ENCODE measurements at places on chromosomes 3 and 15.

DNA sequence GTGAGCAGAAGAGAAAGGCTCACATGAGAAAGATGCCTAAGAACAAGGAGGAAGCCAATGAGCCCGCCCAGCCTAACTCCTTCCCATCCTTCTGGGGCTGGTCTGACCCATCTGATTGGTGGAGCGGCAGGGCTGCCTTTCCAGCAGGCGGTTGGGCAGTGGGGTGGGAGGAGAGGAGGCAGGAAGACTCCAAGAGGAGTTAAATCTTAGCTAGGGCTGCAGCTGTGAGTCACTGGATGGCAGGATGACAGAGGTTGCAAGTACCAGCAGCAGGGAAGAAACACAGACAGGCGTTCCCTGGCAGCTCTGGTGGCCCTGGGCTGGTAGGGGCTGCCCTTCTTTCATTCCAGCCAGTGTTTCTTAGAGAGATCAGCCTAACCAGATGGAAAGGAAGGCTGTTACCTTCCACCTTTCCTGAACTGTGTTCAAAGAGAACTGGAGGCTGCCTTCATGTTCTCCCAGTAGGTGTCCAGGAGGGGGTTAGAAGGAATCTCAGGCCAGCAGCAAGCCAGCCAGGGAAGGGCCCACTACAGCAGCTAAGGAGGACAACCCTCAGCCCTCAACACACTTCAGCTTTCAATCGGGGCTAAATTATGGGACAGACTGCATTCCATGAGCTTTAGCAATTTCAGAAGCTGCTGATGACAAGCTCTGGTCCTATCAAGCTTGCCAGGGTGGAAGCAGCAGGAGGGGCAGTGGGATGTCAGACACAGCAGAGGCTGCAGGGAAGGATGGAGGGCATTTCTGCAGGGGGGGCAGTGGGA is 50.3 kb downstream of the CHSY1 start:
- DNase-seq: peak; percentile 73

DNA sequence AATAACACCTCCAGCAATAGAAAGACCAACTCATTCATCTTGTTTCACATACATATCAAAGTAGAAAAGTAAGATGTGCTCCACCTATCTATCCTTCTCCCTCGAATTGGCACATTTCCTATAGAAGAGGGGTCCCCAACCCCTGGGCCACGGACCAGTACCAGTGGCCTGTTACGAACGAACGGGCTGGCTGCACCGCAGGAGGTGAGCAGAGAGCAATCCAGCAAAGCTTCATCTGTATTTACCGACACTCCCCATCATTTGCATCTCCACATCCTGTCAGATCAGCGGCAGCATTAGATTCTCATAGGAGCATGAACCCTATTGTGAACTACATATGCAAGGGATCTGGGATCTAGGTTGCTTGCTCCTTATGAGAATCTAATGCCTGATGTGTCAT is 95.0 kb upstream of the CGNL1 start:
- no peak for DNase-seq

DNA sequence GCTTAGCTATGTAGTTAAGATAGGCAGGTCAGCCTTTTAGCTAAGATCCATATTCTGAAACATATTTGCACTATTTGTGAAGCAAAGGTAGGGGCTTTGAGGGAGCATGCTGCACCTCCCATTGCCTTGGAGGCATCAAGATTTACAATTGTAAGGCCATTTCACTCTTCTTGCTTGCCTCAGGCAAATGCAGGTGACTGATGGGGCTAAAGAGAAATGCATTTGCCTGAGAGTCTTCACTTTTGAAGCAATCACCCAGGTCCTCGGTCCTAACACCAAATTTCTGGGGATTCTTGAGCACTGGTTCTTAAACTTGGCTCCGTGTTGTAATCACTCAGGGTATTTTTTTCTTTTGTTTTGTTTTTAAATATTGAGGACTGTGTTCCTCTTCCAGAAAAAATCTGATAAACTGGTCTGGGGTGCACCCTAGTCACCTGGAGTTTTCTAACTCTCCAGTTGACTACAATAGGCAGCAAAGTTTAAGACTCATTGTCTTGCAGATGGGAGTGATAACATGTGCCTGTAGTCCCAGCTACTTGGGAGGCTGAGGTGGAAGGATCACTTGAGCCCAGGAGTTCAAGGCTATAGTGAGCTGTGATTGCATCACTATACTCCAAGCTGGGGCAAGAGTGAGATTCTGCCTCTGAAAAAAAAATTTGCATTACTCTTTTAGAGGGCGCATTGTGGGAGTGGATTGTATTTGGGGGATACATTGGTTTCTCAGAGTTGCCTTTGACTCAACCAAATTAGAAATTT is 68.1 kb downstream of the EOMES start:
- DNase-seq: no peak

GRCh38 chr3:14452740-14453710 is 50.6 kb downstream of the SLC6A6 start:
- no peak for DNase-seq

- no peak for DNase-seq
Measured at GRCh38 chr15:52094811-52095584, 17.6 kb downstream of the BCL2L10 start.

- DNase-seq: no peak
Measured at GRCh38 chr15:39269821-39270220, 311.1 kb upstream of the THBS1 start.

- DNase-seq: no peak
Measured at GRCh38 chr3:153330901-153331300, 168.9 kb downstream of the RAP2B start.

DNA sequence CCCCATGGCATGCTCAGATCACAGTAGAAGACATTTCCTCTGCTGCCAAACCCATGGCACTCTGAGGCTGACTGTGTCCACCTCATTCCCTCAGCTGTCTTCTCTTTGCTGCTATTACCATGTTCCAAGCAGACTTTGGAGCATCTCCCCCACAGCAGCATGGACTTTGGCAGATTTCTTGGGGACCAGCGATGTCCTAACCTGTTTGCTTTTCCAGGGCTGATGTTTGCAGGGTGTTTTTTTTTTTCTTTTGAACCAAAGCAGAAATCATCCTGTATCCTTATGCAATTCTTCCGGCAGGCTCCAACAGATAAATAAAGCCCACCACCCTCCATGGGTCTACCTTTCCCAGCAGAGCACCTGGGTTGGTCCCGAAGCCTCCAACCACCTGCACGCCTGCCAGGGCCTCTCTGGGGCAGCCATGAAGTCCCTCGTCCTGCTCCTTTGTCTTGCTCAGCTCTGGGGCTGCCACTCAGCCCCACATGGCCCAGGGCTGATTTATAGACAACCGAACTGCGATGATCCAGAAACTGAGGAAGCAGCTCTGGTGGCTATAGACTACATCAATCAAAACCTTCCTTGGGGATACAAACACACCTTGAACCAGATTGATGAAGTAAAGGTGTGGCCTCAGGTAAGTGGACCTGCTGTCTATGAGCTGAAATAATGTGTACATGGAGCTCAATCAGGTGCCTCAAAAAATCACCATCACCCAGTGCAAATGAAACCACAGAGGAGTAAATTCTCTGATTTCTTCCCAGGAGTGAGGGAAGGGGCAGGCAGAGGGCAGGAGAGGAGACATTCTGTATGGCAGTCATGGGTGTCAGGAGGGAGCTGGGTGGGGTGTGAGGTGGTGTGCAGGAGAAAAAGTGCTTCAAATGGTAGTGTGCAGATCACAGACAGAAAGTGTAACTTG is at the start of gene AHSG:
AHSG (plus strand) TSS at position 340 of the 916 bp plus-strand sequence; CDS start at position 422, 82 bp downstream.
- no peak for DNase-seq

DNA sequence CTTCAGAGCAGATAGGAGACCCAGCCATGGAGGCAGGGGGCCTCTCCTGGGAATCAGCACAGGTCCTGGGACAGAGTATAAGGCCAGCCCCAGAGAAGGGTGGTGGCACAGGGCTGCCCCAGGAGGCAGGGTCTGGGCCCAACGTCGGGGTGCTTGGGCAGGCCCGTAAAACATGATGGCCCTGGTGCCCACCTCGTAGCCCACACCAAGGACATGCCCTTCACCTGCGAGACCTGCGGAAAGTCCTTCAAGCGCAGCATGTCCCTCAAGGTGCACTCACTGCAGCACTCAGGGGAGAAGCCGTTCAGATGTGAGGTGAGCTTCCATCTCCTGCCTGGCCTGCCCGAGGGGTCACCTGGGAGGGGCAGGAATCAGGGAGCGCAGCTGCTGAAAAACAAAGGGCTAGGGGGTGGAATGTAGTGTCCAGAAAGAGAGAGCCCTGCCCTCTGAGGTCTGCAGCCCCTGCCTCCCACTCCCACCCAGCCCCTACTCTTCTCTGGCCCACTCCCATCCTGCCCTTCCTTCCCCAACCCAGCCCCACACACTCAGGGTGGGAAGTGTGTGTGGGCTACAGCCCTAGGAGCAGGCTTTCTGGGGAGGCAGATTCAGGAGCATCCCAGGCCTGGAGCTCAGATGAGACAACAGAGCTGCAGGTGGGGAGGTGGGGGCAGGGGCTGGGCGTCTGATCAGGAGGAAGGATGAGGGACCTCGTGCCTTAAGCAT is 9.5 kb downstream of the ZBTB47 start:
- DNase-seq: no peak

DNA sequence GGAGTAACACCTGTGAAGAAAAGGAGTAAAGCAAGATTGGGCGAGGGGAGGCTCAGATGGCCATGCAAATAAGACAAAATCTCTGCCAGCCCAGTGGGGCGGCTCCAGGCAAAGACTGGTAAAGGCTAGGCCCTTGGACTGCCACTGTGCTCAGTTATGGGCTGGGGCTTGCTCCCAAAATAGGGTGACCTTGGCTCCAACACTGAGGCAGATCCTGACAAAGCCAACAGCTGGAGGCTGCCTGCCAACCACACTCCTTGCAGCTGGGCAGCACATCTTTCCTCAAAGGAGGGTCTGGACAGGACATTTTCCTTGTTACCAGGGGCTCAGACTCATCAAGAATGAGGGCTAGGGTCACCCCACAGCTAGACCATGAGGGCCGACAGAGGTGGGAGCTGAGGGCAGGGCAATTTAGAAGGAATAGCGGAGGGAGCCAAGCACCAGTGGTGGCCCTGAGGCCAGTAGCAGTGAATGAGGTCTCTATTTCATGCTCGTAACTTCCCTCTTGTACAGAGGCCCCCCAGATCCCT is 86.1 kb downstream of the CHRD start:
- no peak for DNase-seq

DNA sequence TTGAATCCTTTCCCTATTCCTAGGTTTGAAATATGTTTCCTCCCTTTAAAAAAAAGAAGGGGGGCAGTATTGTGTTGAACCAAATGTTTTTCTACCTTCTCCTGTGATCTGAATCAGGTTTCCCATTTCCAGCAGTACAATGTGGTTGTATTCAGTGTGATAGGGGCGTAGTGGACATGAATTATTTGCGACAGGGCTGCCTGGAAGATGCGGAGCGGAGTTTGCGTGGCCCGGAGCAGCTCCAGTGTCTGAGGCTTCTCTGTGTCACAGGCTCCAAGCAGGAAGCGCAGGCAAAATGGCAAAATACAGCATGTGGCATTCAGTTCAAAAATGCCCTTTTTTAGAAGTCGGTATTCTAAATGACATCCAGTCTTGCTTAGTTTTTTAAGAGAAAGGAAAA is 154.4 kb downstream of the PGPEP1L start:
- DNase-seq: peak; percentile 77

DNA sequence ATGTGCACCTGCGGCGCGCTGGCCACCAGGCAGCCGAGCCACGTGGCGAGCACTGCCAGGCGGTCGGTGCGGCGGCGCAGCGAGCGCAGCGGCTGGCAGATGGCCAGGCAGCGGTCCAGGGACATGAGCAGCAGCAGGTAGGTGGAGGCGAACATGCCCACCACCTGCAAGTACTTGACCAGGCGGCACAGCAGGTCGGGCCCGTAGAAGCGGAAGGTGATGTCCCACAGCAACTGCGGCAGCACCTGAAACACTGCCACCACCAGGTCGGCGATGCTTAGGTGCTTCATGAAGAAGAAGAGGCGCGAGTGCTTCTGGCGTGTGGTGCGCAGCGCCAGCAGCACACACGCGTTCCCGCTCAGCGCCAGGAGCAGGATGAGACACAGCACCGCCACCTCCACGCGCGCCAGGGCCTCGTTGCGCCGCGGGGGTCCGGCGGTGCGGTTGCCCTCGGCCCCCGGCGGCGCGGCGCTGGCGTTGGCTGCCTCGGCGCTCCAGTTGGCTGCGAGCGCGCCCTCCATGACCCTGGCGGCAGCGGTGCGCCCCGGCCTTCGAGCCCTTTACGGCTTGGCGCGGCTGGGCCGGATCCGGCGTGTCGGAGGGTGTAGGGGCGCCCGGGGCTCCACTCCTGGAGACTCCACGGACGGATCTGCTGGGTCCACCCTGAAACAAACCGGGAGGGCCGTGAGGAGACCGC is 1.6 kb downstream of the OXTR start:
- peak; percentile 32 for DNase-seq

GRCh38 chr15:96756146-96756545 is 425.6 kb downstream of the NR2F2 start:
- DNase-seq: no peak

DNA sequence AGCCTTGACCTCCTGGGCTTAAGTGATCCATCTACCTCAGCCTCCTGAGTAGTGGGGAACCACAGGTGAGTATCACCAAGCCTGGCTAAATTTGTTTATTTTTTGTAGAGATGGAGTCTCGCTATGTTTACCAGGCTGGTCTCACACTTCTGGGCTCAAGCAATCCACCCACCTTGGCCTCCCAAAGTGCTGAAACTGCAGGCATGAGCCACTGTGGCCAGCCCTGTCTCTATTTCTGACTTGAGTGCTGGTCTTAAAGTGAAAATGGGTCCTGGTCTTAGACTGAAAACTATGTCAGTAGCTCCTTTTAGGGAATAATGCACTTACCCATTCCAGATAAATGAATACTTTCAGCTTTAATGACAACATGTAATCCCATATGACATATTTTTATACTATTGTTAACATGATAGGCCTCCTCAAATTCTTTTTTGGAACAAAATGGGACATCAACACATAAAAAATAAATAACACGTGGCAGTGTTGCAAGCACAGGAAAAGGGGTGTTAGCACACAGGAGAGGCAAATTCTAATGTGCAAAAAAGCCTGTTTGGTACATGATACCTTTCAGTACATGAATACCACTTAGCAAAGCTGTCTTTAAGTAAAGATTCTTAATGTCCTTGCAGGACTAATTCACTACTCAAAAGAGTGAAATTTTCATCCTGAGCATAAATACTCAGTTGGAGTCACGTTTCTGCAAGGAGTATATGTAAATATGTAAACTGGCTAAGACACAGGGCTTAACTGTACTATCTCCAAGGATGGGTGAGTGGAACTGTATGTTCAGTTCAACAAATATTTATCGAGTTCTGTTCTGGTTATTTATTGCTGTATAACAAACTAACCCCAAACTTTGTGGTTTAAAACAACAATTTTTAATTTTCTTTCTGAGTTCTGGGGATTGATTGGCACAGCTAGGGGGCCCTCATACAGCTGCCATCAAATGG is 194.7 kb downstream of the NR1D2 start:
- DNase-seq: no peak

GRCh38 chr15:59349680-59350420 is 22.8 kb downstream of the MYO1E start:
- DNase-seq: peak; percentile 65

- DNase-seq: no peak
Measured at GRCh38 chr15:93241696-93242585, 152.9 kb upstream of the RGMA start.

- DNase-seq: no peak
Measured at GRCh38 chr15:26886566-26886965, 19.7 kb downstream of the GABRA5 start.

GRCh38 chr3:29409409-29409808 is 128.5 kb downstream of the RBMS3 start:
- DNase-seq: no peak
